Spleen (tissue), 13 donors: ENCODE measurements at places on chromosomes 11 and 22. TPM values are rescaled to one million over a fixed set of nuclear protein-coding genes. Genes with fewer than 3 reads are reported as not detected.

The CABP4 gene
- 6.2 TPM for polyA plus RNA-seq

The C11orf91 gene
- polyA plus RNA-seq = not detected

The NLRP14 gene
- polyA plus RNA-seq = not detected

The COMT gene
- polyA plus RNA-seq = 63.5 TPM

The KRTAP5-9 gene
- polyA plus RNA-seq = 0.67 TPM

The IFITM10 gene
- polyA plus RNA-seq = 2.4 TPM

The CENATAC gene
- 27.0 TPM for polyA plus RNA-seq

The ANO9 gene
- polyA plus RNA-seq = 32.7 TPM

The HBD gene
- polyA plus RNA-seq = 1.0 TPM

The ABTB2 gene
- polyA plus RNA-seq = 0.67 TPM

The KDELR3 gene
- 1.2 TPM for polyA plus RNA-seq

The TRIM49 gene
- not detected for polyA plus RNA-seq

The NAALADL1 gene
- 19.2 TPM for polyA plus RNA-seq

The C11orf42 gene
- polyA plus RNA-seq = not detected

The HBE1 gene
- 0.21 TPM for polyA plus RNA-seq

The RAB39A gene
- 0.39 TPM for polyA plus RNA-seq

The FIBP gene
- polyA plus RNA-seq = 62.3 TPM

The SLC17A6 gene
- not detected for polyA plus RNA-seq

The OR5AL1 gene
- polyA plus RNA-seq = not detected

The AGBL2 gene
- polyA plus RNA-seq = 2.0 TPM

The RCOR2 gene
- 0.10 TPM for polyA plus RNA-seq

The ME3 gene
- 13.9 TPM for polyA plus RNA-seq

The TMPRSS13 gene
- polyA plus RNA-seq = 1.5 TPM

The SPECC1L gene
- 5.0 TPM for polyA plus RNA-seq

The PAX6 gene
- polyA plus RNA-seq = 0.02 TPM

The ACRV1 gene
- not detected for polyA plus RNA-seq

The MS4A7 gene
- polyA plus RNA-seq = 41.8 TPM

The TEAD1 gene
- polyA plus RNA-seq = 1.1 TPM

The PHLDA2 gene
- 2.5 TPM for polyA plus RNA-seq

The OR4A47 gene
- not detected for polyA plus RNA-seq

The TYMP gene
- 88.3 TPM for polyA plus RNA-seq

The POTEH gene
- polyA plus RNA-seq = not detected

The NCF4 gene
- 116 TPM for polyA plus RNA-seq

The METTL15 gene
- 4.3 TPM for polyA plus RNA-seq

The BATF2 gene
- polyA plus RNA-seq = 4.3 TPM

The PDE2A gene
- 158 TPM for polyA plus RNA-seq

The NCAM1 gene
- polyA plus RNA-seq = 0.41 TPM

The UBQLN3 gene
- polyA plus RNA-seq = not detected
